Heart left ventricle (tissue), 16 donors: ENCODE measurements at places on chromosomes 7 and 10. TPM values are rescaled to one million over a fixed set of nuclear protein-coding genes. Genes with fewer than 3 reads are reported as not detected.

DNA sequence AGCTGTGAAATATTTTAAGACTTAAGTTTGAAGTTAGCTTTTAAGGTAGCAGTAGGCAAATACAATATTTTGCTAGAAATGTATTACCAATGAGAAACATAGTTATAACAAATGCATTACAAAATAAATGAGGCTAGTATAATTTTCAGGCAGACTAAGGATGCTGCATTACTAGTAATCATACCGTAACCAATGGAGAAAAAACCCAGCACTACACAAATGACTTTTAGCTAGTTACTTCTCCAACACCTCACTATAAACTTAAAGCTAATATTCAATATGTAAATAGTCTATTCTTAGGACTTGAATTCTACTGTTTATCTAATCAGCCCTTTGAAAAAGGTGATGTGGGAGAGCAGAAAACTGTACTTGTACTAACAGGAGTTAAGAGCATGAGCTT lies 285.3 kb upstream of the KLF14 start:
- no peak for DNase-seq

DNA sequence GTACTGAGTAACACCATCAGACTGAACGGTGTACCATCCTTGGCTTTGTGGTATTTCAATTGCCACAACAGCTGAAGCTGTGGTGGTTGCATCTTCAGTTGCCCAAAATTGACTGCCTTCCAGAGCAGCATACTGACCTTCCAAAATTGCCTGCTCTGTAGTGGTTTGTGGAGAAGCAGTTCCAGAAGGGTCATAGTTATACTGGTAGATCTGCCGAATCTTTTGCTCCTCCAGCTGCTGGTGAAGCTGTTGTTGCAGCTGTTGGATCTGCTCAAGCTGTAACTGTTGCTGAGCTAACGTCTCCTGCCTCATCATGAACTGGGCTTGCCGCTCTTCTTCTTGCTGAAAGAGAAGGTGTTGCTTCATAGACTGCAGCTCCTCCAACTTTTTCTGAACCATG lies 212.2 kb downstream of the PCLO start:
- DNase-seq, result no peak

- DNase-seq, result no peak
Measured at GRCh38 chr7:31494421-31494820, 19.5 kb upstream of the ITPRID1 start.

DNA sequence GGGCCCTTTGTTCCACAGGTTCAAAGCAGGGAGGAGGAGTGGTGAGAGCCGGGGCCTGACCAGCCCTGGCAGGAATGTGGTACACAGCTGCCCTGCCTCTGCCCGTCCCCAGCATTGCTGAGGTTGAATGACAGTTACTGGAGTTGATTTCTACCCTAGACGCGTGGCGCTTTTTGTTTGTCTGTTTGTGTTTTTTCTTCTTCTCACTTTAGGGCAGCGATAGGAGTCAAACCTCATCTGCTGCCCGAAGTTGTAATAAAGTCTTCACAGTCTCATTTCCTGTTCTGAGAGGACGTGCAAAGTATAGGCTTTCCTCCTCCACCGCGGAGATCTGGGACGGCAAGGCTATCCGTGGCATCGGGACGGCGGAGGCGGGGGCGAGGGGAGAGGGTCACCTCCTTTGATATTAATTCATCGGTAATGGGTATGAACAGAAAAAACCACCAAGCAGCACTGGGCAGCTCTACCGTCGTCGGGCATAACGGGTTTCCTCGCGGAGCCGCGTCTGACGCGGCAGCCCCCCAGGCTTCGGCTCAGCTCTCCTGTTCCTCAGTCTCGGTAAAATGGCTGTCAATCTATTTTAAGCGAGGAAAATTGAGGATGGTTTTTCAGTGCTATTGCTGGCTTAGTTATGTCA lies 160.8 kb downstream of the LRMDA start:
- DNase-seq, result no peak

DNA sequence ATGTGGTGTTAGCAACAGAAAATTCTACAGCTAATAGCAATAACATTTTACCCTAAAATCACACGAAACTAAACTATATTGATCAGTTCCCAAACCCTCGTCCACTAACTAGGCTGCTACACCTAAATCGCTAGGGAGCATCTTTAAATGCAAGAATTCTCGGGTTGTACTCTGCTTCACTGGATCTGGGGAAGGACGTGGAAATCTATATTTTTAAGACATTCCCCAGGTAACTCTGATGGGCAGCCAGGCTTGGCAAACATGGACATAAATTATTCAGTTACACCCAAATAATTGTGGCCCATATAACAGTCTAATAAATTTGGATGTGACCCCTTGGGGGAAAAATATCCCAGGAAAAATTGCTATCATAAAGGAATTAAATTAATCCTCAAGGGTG lies 36.3 kb upstream of the NFE2L3 start:
- DNase-seq, result no peak

DNA sequence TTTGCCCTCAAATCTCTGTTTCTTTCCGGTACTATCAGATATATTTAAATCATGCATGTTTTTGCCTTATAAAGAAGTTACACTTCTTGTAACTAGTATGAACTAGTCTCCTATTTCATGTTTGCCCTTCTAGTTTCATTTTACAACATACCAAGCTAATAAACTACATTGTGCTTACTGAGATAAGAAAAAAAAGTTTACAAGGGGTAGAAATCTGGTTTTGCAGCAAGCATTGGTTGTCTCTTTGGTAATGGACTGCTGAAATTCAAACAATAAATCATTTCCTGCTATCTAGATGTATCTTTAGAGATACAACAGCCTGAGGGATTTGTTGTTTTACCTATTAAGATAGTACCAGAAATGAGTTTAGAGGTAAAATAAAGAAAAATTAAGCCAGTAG lies 18.8 kb downstream of the PTTG1IP2 start:
- DNase-seq, result no peak

- no peak for DNase-seq
Measured at GRCh38 chr7:71563276-71563675, 431.3 kb downstream of the GALNT17 start.

DNA sequence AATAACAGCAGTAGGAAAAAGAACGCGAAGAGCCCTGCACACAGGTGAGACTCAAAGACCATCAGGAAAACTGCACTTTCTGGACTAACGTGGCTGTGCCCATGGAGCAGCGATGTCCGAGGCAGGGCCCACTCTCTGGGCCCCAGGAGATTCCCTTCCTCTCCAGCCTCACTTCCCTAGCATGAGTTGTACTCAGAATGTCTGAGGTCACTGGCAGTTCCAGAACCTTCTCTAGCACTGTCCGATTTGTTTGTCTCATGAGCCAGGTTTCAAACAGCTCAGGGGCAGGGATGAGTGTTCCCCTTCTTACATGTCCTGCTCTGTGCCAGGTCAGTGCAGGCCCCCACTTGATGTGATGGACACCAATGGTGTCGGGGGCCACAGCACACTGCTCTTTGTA lies 484.2 kb downstream of the PTPRN2 start:
- DNase-seq, result no peak

DNA sequence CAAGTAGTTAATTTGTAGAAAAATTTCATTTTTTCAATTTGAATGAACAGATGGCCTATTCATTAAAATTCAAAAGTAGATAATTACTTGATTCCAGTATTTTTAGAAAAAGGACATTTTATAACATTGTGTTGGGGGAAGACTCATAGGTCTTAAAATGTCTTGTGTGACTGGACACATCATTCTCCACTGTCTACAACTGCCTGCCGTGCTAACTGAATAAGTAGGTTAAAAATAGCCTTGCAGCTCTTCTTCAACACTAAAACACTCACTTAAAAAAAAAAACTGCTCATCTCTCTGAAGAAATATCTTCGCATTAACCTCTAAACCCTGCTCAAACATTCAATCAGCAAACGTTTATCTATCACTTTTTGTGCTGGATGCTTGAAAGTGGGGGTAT lies 253.8 kb downstream of the CSTF2T start:
- DNase-seq, result no peak

- no peak for DNase-seq
Measured at GRCh38 chr7:1825897-1826741, 156.0 kb downstream of the ELFN1 start.

DNA sequence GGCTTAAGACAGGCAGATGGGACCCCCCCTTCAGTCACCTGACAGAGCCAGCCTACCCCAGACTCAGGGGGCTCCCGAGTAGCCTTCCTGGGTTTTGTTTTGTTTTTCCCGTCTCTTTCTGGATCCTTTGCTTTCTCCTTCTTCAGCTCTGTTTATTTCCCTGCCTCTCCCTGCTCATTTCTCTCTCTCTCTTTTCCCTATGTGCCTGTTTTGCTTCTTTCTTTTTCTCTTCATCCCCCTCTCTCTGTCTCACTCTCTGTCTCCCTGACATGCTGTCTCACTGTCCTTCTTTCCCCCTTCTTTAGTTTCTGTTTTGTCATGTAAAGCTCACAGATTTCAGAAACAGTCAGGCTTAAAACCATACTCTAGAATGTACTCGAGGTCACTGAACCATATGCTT lies 38.2 kb upstream of the SLC29A3 start:
- DNase-seq, result no peak

GRCh38 chr10:59991117-59991516 lies 84.8 kb upstream of the CCDC6 start:
- no peak for DNase-seq

GRCh38 chr7:1638215-1638661 lies 31.8 kb upstream of the ELFN1 start:
- DNase-seq, result no peak

DNA sequence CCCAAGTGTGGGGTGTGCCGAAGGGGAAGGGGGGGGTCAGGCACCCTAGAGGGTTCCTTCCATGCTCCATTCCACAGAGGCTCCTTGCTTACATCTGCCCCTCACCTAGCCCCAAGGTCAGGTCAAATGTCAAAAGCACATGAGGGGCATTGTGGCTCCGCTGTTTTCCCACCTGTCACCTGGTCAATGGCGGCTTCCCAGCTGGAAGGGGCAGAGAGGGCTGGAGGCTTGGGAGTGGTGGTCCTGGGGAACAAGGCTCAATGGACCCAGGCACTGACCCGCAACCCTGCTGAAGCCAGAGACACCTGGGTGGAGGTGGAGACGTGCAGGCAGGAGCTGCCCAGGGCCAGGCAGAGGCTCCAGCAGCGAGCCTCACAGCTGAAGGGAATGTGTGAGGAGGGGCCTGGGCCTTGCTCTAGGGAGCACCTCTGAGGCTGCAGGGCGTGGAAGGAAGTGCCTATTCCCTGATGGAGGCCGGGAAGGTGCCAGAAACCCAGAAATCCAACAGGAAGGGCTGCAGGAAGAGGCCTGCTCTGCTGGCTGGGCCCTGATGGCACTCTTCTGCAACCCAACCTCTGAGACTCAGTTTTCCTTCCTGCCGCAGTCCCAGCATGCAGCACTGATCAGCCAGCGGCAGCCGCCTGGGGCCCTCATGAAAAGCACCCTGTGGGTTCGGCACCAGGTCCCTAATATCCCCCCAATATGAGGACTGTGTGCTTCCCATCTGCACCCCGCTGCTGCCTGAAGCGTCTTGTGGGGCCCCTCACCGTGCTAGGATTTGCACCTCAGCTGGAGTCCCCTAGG lies 16.0 kb downstream of the RASGEF1A start:
- peak; percentile 16 for DNase-seq

DNA sequence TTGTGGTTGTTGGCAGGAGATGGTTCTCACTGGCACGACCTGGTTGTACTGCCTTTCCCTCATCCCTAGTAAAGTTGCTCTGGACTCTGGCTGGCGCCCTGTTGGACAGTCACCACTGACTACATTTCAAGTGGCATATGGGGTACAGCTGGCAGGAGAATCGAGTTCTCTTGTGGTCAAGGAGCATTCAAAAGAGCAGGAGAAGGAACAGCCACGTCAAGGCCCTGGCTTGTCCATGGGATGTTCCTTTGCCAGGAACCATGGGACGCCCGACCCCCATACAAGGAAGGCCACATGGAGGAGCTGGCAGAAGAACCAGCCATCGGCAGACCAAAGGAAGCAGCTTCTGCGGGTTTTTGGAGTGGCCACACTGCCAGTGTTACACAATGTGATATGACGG lies 87.0 kb upstream of the SLC25A13 start:
- DNase-seq, result no peak

- DNase-seq, result no peak
Measured at GRCh38 chr10:37667736-37668135, 189.7 kb downstream of the ZNF248 start.

DNA sequence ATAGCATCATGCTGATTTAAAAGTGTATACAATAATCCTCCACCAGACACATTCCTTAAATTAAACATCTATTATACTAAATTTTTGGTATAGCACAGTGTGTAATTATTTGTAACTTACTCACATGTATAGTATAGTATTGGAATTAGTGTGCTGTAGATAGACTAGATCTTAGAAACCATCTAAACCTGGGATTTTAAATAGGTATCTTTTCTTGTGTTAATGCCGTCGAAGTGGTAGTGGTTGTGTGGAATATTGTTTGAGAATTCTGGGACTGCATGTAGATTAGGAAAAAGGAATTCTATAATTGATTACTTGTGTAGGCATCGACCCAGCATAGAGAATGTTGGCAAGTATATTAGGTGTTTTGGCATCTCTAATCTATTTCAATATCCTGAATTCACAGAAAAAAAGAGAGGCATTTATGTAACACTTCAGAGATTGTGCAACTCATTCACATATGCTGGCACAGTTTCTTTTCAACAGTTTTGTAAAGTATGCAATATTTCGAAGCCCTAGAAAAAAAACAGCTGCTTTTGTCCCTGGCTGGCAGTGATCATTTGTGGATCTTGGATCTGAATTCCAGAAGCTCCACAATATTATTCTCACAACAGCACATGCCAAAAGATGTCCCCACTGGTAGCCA lies 145.5 kb upstream of the AGR3 start:
- DNase-seq, result no peak

GRCh38 chr7:129698516-129699418 lies 87.2 kb downstream of the NRF1 start:
- DNase-seq, result no peak

GRCh38 chr10:91316486-91316885 lies 93.7 kb upstream of the HECTD2 start:
- DNase-seq, result no peak

GRCh38 chr7:136138991-136139390 lies 161.8 kb upstream of the MTPN start:
- no peak for DNase-seq

DNA sequence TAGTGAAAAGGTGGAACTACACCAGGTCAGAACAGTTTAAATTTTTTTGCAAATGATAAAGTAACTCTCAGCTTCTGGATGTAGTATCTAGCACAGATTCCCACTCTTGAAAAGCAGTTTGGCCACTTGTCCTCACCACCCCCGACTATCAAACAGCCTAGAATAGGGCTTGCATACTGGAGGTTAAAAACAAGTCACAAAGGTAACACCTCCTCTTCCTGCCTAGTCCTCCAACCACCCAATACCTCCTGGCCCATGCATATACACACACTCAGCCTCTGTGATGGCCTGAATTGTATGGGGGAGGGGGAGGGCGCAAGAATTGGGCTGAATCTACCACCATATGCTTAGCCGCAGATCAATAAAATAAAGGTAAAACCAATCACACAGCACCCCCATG lies 5.7 kb downstream of the SKAP2 start:
- DNase-seq, result no peak

GRCh38 chr7:100122067-100122466 lies 2.6 kb downstream of the CNPY4 start:
- DNase-seq, result no peak

GRCh38 chr7:100093925-100094486 lies 5.2 kb downstream of the COPS6 start:
- DNase-seq, result no peak

GRCh38 chr10:1553951-1554350 lies 183.4 kb downstream of the ADARB2 start:
- peak; percentile 29 for DNase-seq

GRCh38 chr7:16589881-16590280 lies 55.7 kb downstream of the ANKMY2 start:
- no peak for DNase-seq

The ITPRID1 gene
- polyA plus RNA-seq, result not detected

The PPP1R3C gene
- 82.6 TPM for polyA plus RNA-seq

The PCGF5 gene
- polyA plus RNA-seq, result 58.2 TPM

The CHAT gene
- not detected for polyA plus RNA-seq

The AKR1C4 gene
- not detected for polyA plus RNA-seq

The PRR15 gene
- polyA plus RNA-seq, result 0.29 TPM
